ENCODE measurements at places on chromosomes 12 and 14.

GRCh38 chr14:33529787-33530757 is 420.8 kb downstream of the EGLN3 start:
- no peak for DNase-seq

- DNase-seq = no peak
These were observed 125.0 kb downstream of the PTPN11 start for GRCh38 chr12:112543751-112544150.

DNA sequence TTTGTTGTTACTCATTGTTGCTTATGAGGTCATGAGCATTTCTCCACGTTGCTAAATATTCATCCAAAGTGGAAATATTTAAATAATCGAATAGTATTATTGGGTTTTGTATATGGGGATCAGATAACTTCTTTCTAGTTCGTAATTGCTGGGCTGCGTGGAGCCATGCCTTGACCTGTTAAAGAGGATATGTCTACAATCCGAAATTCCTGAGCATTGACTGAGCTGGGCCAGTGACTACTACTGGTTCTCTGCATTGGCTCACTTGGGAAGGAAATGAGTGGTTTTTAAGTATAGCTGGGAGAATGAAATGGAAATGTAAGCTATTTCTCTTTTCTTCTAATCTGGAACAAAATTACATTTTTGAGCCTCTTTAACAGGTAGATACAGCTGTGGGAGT is 163.2 kb downstream of the RPL10L start:
- no peak for DNase-seq

DNA sequence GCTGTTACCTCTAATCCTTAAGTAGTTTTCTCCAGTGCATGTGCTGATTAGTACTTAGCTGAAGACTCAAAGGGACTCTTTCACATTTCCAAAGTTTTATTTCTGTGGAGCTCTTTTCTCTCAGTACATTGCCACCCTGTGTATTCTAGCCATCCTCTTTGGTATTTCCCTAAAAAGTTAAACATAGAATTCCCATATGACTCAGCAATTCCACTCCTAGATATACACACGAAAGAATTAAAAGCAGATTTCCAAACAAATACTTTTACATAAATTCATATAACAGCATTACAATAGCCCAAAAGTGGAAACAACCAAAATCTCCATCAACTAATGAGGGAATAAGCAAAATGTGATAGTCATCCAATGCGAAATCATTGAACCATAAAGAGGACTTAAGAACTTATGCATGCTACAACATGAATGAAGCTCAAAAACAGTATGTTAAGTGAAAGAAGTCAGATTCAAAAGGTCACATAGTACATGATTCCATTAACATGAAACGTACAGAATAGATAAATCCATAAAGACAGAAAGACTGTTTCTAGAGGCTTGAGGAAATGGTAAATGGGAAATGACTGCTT is 9.0 kb upstream of the NOVA1 start:
- DNase-seq = no peak

- DNase-seq = no peak
These were observed 48.8 kb upstream of the MTERF2 start for GRCh38 chr12:107035733-107036132.

- no peak for DNase-seq
These were observed 3.9 kb downstream of the STAC3 start for GRCh38 chr12:57247041-57247440.
